Tongue (tissue), 3 donors: ENCODE measurements at places on chromosomes 13 and 19. TPM values are rescaled to one million over a fixed set of nuclear protein-coding genes. Genes with fewer than 3 reads are reported as not detected.

DCT gene
- total RNA-seq: 0.62 TPM

NANOS3 gene
- total RNA-seq: not detected

LHB gene
- not detected for total RNA-seq

KLK11 gene
- total RNA-seq: 11.4 TPM

MIER2 gene
- 9.2 TPM for total RNA-seq

PSG2 gene
- total RNA-seq: not detected

LSM4 gene
- 143 TPM for total RNA-seq

C19orf18 gene
- 0.82 TPM for total RNA-seq

MTIF3 gene
- 40.0 TPM for total RNA-seq

CATSPERD gene
- total RNA-seq: not detected

LRRC63 gene
- not detected for total RNA-seq

SLC25A41 gene
- total RNA-seq: 0.41 TPM
